ENCODE measurements at places on chromosomes 13 and 19.

GRCh38 chr19:2770055-2771013, 12.7 kb downstream of the SGTA start:
- no peak for DNase-seq

DNA sequence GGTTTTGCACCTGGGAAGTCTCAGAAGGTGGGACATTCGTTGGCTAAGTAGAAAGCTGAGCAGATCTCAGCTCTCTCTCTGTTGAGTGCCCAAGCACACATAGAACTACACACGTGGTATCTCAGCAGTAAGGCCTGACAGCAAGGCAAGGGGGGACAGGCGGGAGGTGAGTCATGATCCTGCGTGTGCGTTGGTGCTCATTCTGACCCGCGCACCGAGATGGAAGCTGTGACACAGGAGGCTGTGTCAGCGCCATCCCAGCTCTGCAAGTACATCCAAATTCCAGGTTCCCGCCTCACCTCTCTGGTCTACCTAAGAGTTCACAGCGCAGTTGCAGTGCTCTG, 135.7 kb downstream of the USP12 start:
- DNase-seq: no peak

DNA sequence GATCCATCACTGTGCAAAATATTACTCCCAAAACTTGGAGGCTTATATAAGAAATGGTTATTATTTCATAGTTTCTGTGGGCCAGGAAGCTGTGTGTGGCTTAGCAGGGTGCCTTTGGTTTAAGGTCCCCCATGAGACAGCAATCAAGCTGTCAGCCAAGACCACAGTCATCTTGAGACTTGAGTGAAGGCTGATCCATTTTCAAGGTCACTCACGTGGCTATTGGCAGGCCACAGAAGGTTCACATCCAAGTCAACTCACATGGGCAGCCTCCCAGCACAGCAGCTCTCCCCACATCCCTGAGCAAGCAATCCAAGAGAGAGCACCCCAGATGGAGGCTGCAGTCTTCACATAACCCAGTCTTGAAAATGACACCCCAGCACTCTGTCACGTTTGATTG, 537.4 kb downstream of the MYO16 start:
- DNase-seq: no peak

GRCh38 chr19:37313335-37313627, 57.6 kb upstream of the ZNF527 start:
- no peak for DNase-seq

- DNase-seq: no peak
Observed at GRCh38 chr13:109408591-109409382, 377.6 kb downstream of the IRS2 start.

DNA sequence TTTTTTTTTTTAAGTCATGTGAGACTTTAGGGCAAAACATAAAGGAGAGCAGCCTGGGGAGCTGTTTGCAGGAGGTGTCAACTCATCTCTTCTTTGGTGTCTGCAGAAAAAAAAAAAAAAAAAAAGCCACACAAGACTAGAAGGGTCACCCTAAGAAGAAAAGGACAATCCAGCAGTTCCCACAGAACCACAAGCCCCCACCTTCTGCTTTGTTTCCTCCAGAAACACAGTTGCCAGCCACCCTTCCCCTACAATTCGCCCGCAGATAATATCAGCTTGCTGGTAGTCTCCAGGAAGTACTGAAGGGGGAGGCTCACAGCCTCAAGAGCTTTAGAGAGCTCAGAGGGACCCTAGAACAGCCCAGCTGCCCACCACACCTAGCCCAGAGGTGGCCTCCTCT, 22.3 kb upstream of the ZBTB7A start:
- DNase-seq: no peak

Data from caudate nucleus (tissue), 63 donors.